ENCODE measurements at places on chromosomes 2 and 18.

DNA sequence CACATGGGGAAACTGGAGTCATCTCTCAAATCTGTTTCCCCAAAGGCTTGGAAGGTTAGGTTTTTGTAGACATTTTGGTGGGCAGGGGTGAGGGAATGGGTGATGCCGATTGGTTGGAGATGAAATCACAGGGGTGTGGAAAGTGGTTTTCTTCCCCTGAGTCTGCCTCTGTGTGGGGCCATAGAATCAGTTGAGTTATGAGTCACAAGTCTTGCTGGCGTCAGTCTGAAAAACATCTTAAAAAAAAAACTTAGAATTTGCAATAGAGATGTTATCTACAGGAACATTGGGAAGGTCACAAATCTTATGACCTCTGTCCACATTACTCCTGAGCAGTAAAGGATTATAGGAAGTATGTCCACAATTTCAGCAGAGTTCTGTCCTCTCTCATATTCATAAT lies 314.6 kb downstream of the CNTNAP5 start:
- no peak for DNase-seq

DNA sequence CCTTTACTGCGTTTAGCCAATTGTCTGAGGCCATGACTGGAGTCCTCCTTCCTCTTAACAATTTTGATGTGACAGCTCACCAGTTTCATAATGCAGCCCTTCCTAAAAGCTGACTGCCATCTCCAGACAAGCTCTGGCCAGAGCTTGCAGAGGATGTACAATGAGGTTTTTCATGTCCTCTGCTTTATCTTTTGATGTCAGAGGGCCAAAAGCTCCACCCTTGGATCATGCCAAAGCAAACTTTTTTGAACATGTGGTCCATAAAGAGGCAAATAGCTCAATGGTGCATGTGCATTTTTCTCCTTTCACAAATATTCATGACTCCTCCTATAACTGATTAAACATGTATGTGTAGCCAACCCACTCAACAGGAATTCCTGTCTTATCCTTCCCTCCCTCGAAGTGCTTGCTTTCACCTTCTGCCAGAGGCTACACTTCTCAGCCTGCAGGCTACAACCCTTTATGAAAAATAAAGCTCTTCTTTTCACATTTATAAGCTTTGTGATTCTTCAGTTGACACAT lies 266.2 kb downstream of the FBXO15 start:
- no peak for DNase-seq

- DNase-seq = no peak
These were observed 27.3 kb upstream of the GPR17 start for GRCh38 chr2:127618551-127619202.

GRCh38 chr2:79640001-79640400 lies 127.2 kb downstream of the CTNNA2 start:
- DNase-seq = no peak

GRCh38 chr2:198499539-198499938 lies 695.1 kb downstream of the PLCL1 start:
- DNase-seq = no peak

- DNase-seq = no peak
These were observed 84.5 kb downstream of the PDK1 start for GRCh38 chr2:172640389-172640788.

Data from GF-D8 (cell line).